NCI-H2081 treated with DMSO at 0.1 percent for 48 hours (cell line): ENCODE measurements at places on chromosomes 11 and 22.

GRCh38 chr11:34145073-34145472 is 39.6 kb downstream of the NAT10 start:
- no peak for DNase-seq

- no peak for DNase-seq
Observed at GRCh38 chr11:61352038-61352437, 9.6 kb downstream of the CYB561A3 start.

DNA sequence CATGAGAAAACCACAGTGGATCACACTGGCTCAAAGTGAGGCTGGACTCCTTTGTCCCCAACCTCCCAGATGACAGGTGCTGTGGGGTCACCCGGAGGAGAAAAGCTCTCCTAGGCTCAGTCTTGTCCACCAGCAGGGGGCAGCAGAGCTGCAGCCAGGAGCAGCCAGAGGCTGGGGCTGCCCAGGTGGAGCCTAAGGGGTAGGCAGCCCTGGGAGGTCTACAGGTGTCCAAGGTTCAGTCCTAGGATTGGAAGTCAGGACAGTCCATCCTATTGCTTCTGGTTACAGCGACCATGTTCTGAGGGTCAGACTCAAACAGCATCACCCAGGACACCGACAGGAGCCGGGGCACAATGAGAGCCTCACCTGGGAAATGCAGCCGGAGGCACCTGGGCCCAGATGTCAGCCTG is 77.6 kb upstream of the IGLL5 start:
- DNase-seq, result no peak

DNA sequence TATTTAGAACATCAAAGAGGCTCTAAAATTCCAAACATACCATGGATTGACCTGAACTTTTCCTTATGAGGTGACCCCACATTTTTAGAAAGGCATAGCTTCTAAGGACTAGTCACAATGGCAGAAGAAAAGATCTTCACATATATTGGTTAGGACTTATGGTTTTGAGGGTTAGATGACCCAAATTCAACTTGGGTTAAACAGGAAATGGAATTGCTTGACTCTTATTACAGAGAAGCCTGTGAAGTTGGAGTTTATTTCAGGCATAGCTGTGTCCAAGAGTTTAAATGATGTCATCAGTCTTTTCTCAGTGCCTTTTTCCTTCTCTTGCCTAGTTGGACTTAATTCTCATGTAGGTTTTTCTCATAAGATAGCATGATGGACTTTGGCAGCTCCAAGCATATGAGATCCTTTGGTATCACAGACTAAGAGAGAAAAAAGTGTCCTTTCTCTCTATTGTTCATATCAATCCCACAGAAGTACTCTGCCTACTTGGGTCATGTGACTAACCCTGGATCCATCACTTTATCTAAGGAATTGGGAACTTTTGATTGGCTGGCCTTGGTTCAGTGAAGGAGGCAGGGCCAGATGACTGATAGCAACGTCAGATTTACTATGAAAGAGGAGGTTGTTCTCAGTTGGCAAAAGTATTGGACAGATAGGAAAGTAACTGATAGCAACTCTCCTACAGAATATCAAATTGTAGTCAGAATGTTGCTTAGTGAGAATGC is 17.3 kb upstream of the RAG1 start:
- DNase-seq, result no peak

GRCh38 chr11:105034813-105035620 is at the start of gene CASP1:
Gene CASP1, minus strand, starts transcription at chr11:105035144. Its CDS starts 31 bp downstream, at chr11:105035113.
- DNase-seq, result no peak

GRCh38 chr11:1263010-1263409 is 40.1 kb downstream of the MUC5B start:
- DNase-seq, result no peak

DNA sequence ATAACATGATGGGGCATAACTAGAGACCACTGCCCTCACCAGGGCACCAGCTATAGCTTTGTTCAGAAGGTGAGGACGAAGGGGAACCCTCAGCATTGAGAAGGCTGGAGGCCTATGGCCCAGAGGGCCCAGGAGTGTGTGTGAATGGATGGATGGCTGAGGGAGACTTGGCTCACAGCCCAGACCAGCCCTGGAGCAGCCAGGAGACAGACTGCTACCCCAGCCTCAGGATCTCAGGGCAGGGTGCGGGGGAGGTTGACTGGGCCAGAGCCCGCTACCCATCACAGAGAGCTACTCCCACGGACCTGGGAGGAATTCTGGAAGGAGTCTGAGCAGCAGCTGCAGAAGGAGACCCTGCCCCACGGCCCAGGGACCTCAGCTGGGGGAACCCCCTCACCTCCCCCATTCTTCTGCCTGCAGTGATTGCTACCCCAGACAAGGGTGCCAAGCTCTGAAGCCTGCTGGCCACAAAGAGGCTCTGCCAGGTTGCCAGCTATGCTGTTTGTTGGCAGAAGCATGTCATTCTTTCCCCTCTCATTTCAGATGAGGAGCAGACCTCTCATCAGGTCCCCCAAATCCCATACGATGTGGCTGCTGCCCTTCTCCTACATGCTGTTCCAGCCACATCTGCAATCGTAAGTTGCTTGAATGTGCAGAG is 5.4 kb upstream of the CSDC2 start:
- no peak for DNase-seq

DNA sequence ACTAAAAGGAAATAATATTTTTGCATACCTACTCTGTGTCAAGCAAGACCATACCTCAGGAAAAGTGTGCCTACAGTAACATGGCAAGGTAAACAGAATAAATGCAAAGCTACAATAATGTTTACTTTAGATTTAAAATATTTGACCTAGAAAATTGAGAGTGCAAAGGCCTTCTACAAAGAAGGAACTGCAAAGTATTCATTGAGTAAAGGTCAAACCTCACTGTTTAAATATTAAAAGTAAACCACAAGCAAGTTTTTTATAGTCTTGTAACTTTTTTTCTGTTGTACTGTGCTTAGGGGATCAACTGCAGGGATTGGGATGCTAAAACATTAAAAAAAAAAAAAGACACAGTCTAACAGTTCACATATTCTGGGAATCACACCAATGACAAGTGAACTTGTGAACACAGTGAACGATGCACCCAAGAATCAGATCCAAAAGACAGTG is 48.8 kb downstream of the CWF19L2 start:
- DNase-seq, result no peak

GRCh38 chr11:57237204-57237681 is at the start of gene APLNR:
Gene APLNR, minus strand, starts transcription at chr11:57237250. Its CDS starts 246 bp downstream, at chr11:57237004.
- DNase-seq, result no peak

GRCh38 chr11:129722529-129722928 is 93.1 kb upstream of the TMEM45B start:
- no peak for DNase-seq

DNA sequence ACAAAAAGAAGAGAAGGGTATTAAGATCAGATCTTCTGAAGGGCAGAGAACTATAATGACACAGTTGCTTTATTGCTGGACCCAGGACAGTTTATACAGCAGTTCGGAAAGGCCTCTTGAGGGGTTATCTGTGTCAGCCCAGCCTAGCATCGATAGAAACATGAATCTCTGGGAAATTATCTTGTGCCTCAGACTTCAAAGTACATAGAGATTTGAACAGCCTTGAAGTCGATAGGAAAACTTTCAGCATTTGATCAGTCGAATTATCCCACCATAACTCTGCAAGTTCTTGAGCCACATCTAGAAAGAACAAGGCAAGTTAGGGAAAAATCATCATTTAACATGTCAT is 2.5 kb upstream of the LMO2 start:
- DNase-seq, result no peak

GRCh38 chr11:10496296-10496936 is 41.4 kb downstream of the AMPD3 start:
- DNase-seq, result no peak

GRCh38 chr11:76560219-76560618 is 110.3 kb downstream of the LRRC32 start:
- DNase-seq, result no peak

DNA sequence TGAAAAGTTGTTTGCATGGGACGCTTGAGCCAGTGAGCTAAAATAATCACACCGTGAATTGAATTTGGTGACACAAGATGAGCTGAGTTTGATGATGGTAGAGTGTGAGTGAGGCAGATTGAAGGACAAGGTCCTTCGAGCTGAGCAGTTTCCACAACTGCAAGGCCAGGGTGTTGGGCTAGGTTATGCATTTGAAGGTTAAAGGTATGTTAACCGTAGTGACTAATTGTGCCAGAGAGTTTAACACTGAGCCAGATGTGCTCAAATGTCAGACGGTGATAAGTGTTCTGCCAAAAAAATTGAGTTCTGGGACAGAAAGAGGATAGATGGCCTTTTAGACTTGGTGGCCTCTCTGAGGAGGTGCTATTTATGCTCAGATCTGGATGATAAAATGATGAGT is 89.5 kb downstream of the FAM83F start:
- DNase-seq, result no peak

DNA sequence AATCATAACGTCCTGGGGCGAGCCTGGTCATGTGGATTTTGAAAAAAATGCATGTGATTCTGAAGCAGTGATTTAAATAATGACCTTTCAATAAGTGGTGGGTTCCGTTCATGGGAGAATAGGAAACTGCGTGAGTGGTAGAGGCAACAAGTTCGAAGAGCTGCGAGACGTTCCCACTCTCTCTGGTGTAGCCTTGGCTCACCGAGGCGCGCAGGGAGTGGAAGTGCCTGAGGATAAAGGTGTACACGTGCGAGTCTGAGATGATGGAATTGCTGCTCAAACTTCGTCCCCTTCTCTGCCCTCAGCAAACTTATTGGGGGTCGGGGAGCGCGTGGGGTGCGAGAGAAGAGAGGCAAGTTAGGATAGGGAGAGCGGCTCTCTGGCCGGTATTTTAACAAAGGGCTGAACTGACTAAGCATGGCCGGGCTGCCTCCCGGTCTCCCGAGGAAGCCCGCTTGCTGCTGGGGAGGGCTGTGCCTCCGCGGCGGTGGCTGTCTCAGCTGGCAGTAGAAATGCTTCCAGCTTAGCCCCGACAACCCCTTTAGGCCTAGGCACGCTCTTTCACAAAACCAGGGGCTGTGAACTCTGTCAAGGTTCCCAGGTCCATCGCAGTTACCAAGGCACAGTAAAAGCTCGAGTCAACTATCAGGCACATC is 875 bp upstream of the STT3A start:
- no peak for DNase-seq

DNA sequence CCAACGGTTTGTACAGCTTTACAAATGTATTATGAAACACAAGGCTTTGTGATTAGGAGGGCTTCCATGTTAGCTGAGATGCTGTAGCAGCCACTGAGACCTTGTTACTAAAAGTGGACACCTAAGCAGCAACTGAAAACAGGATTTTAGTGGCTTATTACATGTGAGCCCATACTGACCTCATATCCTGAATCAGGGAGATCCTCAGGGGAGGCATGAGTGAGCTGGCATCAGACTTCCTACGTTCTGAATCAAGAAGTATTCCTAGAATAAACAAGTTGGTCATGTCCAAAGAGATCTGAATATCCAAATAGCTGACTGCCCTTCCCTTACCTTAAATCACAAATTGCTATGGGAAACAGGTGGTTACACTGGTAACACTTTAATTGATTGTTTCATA is 59.1 kb upstream of the SCUBE2 start:
- no peak for DNase-seq

DNA sequence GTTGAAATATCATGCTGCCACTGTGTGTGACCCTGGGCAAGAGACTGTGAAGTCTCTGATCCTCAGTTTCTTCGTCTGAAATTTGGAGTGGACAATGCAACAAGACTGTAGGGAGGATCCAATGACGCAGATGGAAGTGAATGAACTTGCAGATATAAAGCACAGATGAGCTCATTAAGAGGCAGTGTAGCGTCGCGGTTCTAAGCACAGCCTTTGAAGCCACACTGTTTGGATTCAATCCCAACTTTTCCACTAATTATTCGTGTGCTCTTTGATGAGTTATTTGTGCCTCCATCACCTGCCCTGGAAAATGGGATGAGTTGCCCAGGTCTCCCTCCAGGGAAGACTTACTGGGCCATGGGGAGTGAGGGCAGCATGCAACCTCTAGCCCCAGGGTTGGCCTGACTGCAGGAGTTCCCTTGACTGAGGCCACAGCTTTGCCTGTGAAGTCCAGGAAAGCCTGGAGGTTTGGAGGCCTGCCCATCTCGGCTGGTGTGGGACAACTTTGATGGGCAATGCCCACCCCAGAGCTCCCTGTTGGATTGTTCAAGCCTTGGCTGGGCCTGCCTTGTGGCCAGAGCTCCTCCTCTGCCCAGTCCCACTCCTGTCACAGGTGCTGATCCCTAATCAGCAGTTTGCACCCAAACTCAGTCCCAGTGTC is 266.0 kb upstream of the B3GAT1 start:
- no peak for DNase-seq

DNA sequence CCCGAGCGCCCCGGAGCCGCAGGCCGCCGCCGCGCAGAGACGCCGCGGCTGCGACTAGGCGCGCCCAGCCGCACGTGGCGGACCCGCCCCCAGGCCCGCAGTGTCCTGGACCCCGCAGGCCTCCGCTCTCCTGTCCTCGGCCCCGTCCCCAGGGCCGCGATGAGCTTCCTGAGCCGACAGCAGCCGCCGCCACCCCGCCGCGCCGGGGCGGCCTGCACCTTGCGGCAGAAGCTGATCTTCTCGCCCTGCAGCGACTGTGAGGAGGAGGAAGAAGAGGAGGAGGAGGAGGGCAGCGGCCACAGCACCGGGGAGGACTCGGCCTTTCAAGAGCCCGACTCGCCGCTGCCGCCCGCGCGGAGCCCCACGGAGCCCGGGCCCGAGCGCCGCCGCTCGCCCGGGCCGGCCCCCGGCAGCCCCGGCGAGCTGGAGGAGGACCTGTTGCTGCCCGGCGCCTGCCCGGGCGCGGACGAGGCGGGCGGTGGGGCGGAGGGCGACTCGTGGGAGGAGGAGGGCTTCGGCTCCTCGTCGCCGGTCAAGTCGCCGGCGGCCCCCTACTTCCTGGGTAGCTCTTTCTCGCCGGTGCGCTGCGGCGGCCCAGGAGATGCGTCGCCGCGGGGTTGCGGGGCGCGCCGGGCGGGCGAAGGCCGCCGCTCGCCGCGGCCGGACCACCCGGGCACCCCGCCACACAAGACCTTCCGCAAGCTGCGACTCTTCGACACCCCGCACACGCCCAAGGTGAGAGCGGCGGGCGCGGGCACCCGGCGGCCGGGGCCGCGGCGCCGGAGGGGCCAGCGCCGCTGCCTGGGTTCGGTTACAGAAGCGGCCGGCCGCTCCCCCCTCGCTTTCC is 528 bp downstream of the WEE1 start:
- DNase-seq, result no peak

DNA sequence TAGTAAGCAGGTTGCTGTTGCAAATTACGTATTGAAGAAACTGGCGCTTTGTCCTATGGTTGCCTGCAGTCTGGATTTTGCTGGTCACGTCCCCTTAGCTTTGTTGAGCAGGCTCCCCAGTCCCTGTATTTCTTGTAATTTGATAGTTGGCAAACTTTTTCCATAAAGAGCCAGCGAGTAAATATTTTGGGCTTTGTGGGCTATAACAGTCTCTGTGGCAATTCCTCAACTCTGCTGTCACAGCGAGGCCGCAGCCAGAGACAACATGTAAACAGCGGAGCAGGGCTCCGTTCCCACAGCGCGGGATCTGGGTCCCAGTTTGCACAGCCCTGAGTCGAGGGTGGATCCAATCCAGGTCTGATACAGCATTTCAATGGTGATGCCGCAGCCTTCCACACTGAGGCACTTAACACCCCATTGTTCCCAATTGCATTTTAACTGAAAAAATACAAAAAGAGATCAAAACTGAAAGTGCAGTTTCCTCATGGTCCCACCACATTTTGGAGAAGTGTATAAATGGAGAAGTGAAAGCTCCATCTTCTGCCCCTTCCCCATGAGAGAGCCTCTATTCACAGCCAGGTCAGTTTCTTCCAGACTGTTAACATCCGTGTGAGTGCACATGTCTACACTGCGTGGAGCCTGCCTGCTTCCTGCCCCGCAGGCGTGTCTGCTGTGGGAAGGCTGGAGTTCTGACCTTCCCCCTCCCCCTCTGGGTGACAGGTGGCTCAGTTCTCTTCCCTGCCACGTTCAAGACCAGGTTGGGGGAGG is 89.1 kb downstream of the RPS6KA4 start:
- DNase-seq, result no peak
